Activated T-helper 1 cell treated with Interleukin-2 at 50 U/mL for 16 hours (primary cell): ENCODE measurements at places on chromosomes 3 and 15.

GRCh38 chr15:84715441-84716035 is 401 bp downstream of the SEC11A start:
- no peak for DNase-seq

DNA sequence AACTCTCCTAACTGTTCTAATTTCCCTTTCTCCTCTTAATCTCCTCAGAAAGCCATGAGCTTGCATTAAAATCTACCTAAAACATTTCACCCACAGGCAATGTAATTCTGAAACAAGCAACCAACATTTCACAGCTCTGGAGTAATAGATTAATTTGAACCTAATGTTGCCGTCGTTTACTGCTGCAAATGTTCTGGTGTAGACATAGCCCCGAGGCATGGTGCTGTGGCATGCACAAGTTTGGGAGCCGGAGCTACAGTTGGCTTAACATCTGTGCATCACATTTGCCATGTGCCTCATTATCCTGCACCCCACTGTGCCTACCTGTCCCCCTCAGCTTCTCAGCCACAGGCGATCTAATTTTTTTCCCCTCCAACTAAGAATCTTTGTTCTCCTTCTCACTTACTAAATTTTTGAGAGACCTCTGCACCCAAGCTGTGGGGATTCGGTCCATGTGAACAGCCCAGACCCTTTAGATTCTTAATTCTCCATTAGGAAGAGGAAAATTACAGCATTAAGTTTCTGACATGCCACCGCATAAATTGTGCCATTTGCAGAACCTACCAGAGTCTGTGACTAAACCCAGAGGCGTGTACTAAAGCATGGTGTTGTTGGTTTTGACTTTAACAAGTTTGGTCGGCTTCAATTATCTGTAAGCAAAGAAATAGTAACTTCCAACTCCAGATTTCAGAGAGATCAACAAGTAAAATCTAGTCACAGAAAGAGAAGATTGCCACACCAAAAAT is 419.2 kb downstream of the MECOM start:
- DNase-seq: no peak

GRCh38 chr3:139751789-139752188 is 74.0 kb upstream of the NMNAT3 start:
- DNase-seq: no peak

- DNase-seq: no peak
Observed at GRCh38 chr15:96330064-96330449, 443 bp upstream of the NR2F2 start.

GRCh38 chr3:189237526-189237925 is 65.8 kb downstream of the TPRG1 start:
- DNase-seq: no peak

- no peak for DNase-seq
Observed at GRCh38 chr3:61707492-61707891, 146.1 kb downstream of the PTPRG start.

DNA sequence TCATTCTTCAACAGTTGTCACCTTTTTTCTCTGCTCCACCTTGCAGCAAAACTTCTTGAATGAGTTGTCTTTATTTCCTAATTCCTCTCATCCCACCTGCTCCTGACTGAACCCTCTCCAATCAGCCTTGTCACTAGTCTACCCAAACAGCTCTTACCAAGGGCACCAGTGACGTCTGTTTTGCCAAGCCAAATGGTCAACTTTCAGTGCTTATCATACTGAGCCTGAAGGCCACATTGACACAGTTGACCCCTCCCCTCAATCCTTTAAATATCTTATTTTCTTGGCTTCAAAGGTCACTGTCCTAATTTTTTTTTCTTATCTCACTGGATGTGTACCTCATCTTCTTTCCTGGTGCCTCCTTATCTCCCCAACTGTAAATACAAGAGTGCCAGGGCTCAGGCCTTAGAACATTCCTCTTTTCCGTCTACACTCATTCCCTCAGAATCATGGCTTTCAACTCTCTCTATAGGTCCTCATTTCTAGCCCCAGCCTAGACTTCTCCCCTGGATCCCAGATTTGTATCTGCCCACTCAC is 43.2 kb downstream of the CMTM8 start:
- no peak for DNase-seq

DNA sequence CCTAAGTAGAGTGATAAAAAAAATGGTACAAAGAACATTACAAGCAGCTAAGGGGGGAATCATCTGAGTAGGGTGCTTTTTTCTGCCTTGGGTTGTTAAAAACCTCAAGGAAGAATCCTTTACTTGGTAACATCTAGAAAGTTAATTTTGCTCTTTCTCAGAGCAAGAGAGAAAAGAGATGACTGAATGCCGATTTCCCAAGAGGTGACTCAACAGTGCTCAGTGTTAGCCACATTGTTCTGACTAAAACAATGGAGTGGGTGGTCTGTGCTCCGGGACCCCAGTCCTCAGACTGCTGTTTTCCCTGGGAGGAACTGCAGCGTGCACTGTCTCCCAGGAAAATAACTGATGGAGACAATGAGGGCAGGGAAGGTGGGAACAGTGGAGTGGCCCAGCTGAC is 41.1 kb upstream of the RASGRP1 start:
- no peak for DNase-seq

GRCh38 chr15:99174567-99175395 is 69.9 kb downstream of the SYNM start:
- no peak for DNase-seq

GRCh38 chr15:45259796-45260195 is 7.8 kb downstream of the SLC28A2 start:
- DNase-seq: no peak

- no peak for DNase-seq
Observed at GRCh38 chr3:162704238-162704637, 1207.6 kb downstream of the OTOL1 start.

- no peak for DNase-seq
Observed at GRCh38 chr3:57464011-57464410, 80.1 kb downstream of the DNAH12 start.

GRCh38 chr3:160498202-160498601 is 48.6 kb upstream of the TRIM59 start:
- DNase-seq: no peak

DNA sequence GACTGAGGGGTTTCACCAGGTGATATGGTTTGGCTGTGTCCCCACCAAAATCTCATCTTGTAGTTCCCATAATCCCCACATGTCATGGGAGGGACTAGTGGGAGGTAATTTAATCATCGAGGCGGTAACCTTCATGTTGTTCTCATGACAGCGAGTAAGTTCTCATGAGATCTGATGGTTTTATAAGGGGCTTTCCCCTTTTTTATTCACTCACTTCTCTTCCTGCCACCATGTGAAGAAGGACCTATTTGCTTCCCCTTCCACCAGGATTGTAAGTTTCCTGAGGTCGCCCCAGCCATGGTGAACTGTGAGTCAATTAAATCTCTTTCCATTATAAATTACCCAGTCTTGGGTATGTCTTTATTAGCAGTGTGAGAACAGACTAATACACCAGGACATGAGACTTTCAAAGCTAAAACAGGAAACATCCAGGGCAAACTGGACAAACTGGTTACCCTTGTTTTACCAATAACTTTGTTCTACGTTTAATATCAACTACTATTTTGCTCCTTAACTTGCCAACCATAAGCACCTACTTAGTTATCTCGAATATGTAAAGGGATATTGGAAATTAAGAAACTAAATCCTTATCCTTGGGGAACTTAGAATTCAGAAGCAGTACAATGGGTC is 98.2 kb downstream of the MYH15 start:
- no peak for DNase-seq

GRCh38 chr15:25683911-25684310 is 179.2 kb downstream of the ATP10A start:
- no peak for DNase-seq

GRCh38 chr3:164458986-164459385 is 619.3 kb downstream of the SI start:
- no peak for DNase-seq

- no peak for DNase-seq
Observed at GRCh38 chr3:13427662-13428603, 7.8 kb upstream of the NUP210 start.

GRCh38 chr3:152235709-152236298 is 32.9 kb upstream of the MBNL1 start:
- DNase-seq: no peak

DNA sequence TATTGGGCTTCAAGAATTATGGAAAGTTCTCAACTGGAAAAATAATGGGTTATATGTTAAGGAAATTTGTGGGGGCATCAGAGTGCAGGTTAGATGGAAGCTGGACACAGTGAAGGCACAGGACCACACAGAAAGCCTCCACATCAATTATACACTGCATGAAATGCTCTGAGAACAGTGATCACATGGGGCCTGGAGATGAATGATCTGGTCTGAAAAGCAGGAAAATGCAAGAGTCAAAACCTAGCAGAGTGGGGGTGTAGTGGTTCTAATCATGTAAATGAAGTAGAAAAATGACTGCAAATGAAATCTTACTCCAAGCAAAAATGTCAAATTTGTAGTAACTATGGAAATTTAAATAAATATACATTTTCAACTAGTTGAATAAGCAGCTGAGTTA is 123.6 kb downstream of the TUSC7 start:
- DNase-seq: no peak

- no peak for DNase-seq
Observed at GRCh38 chr3:194779729-194780224, 94.1 kb downstream of the FAM43A start.

- DNase-seq: no peak
Observed at GRCh38 chr15:78127882-78128281, 3.4 kb downstream of the CIB2 start.

GRCh38 chr3:50125541-50126286 is 29.4 kb upstream of the SEMA3F start:
- no peak for DNase-seq

DNA sequence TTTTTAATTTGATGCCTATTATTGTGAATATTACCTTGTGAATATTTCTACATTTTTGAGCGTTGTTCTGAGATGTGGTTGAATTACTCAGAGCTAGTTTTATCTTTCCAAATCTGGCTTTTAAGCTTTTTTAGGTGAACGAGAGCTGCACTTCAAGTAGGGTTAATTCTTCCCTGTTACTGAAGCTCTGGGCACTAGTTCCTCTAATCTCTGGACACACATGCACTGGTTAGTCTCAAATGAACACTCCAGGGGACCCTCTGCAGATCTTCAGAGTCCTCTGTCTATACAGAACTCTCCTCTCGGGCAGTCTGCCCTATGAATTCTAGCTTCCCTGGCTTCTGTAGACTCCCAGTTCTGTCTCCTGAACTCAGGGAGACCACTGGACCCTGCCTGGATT is 237.5 kb upstream of the TBC1D5 start:
- no peak for DNase-seq

DNA sequence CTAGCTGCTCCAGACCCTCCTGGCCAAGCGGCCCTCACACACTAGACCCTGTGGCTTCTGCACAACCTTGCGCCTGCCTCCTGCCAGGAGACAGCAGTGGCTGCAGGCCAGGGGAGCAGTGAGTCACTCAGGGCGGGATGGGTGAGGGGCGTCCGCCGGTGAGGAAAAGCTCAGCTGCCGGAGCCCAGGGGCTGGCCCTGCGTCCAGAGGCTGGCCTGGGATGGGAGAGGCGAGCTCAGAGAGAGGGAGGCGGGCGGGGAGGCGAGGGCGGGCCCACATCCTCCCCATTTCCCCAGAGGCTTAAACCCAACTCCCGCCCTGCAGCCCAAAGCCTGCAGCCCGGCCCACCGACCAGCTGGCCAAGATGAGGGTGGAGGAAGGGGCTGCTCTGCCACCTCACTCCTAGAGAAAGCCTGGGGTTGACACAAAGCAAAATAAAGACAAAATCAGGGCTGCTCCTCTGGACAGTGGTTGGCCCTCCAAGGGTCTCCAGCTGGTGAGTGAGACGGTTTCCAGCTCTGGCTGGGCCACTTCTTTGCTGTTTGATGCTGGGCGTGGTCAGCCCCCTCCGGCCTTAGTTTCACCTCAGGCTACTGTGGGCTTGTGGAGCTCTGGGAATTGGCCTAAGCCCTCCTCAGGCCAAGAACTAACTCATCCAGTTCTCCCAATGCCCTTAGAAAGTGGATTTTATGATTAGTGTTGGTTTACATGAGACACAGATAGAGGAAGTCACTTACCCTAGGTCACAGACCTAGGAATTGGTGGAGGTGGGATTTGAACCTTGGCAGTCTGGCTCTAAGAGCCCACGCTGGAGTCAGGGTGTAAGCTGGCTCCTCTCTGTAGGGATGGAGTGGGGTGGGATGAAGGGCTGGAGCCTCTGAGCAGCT is 50.6 kb downstream of the IQSEC1 start:
- no peak for DNase-seq

DNA sequence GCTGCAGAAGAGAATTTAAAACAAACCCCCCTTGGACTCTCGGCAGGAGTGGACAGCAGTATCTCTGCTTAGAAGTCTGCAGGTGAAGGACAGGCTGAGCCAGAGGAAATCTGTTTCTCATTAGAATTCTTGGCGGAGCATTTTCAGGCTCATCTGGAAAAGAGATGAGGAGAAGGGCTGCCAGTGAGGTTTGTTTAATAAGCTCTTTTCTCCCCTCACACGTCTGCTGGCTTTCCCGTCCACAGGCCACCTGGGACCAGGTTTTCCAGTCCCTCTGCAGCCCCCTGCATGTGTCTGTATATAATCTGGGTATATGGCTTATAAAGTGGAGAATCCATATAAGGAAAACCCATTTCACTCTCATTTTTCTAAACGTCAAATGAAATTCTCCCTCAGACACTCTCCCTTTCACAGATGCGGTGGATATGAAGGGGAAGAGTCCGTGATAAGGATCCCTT is 155.4 kb upstream of the TPM1 start:
- DNase-seq: no peak

DNA sequence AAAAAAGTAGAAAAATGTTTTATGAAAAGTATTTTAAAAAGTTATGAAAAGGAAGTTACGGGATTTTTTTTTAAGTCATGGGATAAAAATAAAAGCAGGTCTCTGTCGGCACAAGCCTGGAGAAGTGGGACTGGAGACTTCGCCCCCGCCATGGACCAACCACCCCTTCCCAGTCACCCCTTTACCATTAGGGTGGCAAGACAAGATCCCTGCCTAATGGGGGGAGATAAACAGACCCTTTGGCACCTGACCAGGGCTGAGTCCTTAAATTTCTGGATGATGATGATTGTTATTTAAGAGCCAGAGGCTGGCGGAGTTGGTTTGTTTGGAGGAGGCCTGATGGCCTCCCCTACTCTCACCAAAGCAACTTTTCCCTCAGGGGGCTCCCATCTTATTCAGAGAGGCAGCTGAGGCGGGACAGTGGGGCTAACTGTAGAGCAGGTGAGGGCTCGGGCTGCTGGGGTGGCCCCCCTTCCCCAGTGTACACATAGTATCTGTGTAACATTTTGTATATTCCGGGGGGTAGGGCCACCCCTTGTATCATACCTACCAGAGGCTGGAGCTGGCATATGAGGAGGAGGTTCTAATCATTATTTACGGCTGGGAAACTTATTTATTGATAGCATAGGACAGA is 74.0 kb downstream of the ADAMTS7 start:
- no peak for DNase-seq

DNA sequence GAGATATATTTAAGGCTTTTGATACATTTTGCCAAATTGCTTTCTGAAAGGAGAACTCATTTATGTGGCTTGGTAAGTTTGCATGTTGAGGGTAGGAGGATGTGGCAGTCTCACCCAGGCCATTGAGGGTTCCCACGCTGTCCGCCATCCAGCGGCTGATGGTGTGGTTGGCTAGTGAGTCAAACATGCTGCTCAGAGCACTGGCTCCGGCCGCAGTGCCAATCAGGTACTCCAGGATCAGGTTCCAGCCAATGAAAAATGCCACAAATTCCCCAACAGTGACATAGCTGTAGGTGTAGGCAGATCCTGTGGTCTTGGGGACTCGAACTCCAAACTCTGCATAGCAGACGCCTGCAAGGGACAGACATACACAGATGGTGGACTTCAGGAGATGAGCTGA is 82.3 kb downstream of the CLDN11 start:
- DNase-seq: no peak
